ENCODE measurements at places on chromosomes 16 and 17.

DNA sequence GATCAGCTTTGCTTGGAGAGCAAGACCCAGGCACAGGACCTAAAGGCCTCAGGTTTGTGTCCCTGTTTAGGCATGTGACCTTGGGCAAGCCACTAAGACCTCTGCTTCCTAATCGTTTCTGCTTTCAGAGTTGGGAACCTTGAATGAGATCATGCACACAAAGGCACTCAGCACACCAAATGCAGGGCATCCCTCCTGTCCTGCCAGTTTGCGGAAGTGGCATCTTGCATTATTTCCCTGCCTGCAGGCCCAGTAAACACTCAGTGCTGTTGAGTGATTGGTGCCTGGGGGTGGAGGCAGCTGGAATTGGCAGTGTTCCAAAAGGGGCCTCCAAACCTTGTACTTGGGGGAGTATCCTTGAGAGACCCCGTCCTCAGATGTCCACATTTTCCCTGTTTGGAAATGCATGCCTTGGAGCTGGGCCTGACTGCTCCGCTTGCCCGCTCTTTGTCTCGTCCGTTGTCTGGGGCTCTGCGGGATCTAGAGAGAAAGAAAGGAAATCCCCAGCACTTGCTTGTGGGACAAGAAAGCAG is 28.7 kb downstream of the MRM1 start:
- no peak for DNase-seq

GRCh38 chr17:14052886-14053615 is 16.3 kb upstream of the COX10 start:
- DNase-seq, result no peak

DNA sequence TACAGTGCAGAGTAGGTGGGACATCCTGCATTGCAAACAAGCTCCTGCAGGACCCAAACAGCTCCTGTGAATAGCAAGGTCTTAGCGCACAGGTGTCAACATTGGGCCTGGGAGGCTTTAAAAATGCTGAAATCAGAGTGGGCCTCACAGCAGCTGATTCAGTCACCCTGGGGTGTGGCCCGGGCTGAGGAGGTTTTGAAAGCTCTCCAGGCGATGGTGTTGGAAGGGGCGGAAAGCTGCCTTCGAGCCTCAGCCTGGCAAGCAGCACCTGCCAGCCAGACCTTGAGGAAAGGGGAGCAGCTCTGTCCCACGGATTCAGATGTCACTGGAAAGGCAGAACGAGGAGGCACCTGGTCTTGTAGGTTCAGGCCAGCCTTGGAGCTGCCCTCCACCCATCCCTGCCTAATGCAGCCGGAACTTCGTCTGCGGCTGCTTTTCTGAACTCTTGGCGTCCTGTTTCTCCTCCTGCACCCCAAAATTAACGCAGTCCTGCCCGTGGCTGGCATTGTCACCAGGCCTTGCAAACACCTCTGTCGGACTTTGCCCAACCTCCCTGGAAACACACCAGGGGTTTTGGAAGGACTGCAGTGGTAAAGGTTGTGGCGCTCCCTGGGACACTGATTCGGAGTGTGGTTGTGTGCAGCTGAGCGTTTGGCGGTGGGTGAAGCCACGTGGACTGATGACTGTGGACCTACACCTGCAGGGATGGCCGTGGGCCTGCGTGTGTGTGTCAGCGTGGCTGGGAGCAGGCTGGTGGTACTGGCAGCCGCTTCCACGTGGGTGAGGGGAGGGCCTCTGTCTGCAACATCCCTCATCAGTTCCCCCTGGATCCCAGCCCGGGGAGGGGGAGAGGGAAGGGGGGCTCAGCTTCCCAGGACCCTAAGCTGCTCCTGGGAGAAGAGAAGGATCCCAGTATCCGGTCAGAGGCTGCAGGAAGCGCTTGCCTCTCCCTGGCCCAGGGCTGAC is 3.4 kb downstream of the NECAB2 start:
- no peak for DNase-seq

DNA sequence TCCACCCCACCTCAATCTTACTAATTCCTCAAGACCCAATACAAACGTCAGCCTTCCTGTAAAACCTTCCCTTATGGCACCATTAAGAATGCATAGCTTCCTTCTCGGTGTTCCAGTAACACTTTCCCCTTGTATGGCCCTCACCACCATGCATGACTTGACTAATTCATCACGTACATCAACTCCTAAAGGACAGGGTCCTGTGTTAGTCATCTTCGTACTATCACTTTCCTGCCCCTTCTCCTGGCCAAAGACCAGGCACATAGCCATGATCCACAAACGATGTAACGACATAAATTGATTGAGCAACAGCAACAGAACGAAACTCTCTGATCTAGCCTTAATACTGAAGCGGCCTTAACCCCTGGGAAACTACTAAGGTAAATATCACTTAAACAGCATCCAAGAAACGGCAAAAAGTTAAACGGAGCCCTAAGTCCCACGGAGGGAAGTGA is 612 bp downstream of the PSMD12 start:
- no peak for DNase-seq

- no peak for DNase-seq
These were observed 4.6 kb downstream of the RAI1 start for GRCh38 chr17:17685775-17686291.

DNA sequence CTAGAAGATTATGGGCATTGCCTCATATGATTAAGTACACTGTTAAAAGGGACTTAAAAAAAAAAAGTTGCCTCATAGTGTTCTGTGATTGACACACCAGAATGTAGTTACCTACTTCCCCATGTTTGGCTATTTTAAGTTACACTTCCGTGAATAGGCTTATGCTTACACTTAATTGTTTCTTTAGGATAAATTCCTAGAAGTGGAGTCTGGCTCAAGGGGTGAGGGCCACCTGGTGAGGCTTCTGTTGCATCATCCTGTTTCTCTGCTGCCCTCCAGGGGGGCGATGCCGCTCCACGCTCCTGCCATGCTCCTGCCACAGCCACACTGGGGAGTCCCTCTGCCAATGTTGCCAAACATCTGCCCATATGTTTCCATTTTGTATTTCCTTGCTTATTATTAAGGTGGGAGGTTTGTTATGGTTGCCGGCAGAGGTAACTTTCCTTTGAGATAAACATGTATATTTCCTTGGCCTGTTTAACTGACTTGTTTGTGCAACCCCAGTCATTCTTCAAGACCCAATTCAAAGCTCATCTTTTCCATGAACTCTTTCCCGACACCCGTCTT is 73.1 kb downstream of the KSR1 start:
- no peak for DNase-seq

GRCh38 chr16:81350306-81350615 is 35.5 kb downstream of the GAN start:
- no peak for DNase-seq

DNA sequence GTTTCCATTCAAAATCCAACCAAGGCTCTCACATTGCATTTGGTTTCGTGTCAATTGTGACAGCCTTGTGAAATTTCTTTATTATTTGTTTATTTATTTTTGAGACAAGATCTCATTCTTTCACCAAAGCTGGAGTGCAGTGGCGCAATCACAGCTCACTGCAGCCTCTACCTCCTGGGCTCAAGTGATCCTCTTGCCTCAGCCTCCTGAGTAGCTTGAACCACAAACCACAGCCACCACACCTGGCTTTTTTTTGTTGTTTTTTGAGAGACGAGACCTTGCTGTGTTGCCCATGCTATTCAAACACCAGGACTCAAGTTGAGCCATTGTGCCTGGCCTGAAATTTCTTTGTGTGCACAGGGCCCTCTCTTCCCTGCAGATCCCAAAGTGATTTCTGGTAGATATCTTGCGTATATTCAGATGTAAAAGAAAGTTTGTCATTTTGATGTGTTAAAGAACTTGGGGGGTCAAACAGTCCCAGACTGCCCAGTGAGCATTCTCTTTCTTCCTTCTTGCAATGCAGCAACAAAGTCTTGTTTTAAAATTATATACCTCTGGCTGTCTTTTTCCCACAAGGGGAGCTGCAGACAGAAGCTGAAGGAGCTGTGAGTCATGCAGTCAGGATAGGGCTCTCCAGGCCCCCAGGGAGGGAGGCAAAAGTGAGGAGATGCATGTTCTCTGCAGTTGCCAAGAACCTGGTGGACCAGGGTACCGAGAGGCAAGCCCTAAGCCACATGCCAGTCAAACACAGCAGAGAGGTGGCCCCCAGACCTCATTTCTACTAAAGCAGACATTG is 15.5 kb upstream of the USP22 start:
- no peak for DNase-seq

DNA sequence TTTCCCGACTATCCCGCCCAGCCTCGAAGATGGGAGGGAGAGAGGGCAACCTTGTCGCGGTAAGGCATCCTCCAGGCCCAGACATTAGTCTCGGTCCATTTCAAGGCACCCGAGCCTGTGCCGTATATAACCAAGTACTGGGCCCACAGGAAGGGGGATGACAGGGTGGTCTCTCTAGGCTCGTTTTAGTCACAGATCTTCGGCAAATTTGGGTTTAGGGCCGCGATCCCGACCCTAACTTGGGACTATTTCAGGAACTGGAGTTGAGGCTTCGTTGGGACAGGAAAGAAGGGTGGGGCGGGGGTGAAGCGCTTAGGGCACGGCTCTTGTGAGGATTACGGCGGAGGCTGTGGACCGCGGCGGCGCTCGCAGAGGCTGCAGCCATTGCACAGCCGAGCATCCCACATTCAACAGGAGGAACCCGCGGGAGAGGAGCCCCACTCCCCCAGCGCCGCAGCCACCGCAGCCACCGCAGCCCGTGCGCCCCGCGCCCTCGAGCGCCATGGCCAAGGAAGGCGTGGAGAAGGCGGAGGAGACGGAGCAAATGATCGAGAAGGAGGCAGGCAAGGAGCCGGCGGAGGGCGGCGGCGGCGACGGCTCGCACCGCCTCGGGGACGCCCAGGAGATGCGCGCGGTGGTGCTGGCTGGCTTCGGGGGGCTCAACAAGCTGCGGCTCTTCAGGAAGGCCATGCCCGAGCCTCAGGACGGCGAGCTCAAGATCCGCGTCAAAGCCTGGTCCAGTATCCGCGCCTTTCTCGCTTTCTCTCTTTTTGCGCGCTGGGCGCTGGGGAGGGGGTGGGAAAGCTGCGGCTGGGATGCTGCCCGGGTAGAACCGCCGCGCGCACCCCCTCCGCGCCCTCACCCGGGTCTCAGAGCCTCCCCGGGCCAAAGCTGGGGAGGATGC is at the start of gene VAT1L:
VAT1L (plus strand) TSS at position 384 of the 904 bp plus-strand sequence; CDS start at position 503, 119 bp downstream.
- DNase-seq, result peak; percentile 13

DNA sequence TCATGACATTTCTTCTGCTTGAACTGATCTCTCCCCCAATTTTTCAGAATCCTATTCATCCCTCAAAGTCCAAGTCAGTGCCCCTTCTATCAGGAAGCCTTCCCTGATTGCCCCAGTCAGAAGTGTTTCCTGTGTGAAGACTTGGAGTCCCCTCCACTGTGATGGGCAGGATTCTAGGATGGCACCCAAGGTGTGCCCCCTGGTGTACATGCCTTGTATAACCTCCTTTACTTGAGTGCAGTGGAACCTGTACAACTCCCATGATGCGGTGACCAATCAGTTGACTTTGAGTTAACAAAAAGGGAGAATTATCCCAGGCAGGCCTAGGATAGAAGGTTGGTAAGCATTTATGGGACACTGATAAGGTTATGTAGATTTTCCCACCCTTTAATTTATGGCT is 23.4 kb downstream of the MYH13 start:
- no peak for DNase-seq

DNA sequence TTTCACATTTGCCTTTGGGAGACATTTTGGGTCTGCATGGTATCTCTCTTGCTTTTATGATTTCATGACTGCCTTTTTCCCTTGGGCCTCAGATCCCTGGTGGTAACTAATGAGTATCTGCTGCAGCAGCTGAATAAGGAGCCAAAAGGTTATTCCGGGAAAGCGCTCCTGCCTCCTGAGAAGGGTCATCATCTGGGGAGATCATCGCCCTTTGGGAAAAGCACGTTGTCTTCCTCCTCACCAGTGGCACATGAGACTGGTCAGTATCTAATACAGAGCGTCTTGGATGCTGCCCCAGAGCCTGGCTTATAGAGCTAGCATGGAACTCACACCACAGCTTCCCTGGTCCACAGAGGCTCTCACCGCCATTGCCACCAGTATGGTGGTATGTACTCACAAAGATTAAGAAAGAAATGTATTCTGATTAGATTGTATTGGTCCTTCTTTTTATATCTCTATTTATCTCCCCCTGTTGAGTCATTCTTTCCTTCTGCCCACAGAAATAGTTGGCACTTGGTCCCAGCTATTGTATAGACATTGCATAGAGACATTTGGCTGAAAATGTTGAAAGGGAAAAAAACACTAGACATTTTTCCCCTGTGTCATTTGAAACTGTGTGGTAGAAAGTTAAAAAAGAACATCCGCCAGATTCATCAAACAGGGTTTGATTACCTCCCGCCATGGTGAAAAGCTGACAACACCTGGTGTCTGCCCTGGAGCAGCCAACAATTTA is 8.4 kb downstream of the TPPP3 start:
- DNase-seq, result no peak

GRCh38 chr17:28573521-28573920 is 2.2 kb upstream of the PIGS start:
- DNase-seq, result no peak

GRCh38 chr16:57013902-57014301 is 24.5 kb downstream of the NLRC5 start:
- DNase-seq, result no peak

DNA sequence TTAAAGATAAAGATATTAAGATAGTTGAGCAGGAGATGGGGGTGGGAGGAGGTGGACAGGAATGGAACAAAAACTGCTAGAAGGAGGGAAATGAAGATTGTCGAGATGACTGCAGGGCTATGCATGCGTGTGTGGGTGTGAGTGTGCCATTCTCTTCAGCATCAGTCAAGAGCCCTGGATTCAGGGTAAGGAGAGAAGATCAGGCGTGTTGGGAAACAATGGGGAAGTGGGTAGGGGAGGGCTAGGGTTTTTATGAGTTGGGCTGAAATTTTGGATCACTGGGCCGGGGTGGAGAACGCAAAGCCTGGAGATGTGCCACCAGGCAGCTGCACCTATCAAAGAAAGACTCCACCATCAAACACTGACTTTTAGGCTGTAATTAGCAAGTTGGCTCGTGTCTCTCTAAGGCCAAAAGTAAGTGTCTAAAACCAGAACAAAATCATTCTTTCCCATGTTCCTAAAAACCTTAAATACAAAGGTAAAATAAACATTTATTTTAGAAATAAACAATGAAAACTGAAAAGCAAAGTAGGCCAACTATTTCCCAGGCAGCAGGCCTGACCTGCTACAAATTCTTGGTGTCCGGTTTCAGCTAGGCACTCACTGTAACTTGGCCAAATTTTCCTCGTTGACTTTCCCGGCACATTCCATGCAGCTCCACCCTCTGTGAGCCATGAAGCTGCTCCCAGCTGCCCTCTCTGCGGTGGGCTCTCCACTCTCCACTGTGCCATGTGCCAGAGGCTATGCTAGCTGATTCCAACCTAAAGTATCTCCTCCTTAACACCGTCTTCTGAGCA is 4.2 kb downstream of the CDRT4 start:
- DNase-seq, result no peak

- no peak for DNase-seq
These were observed 267.7 kb downstream of the FTO start for GRCh38 chr16:53971616-53972015.

GRCh38 chr17:65618516-65618915 is 57.1 kb upstream of the AXIN2 start:
- DNase-seq, result no peak

- no peak for DNase-seq
These were observed 13.1 kb downstream of the SPATA33 start for GRCh38 chr16:89670496-89671431.

All from GM12892 (cell line).